ENCODE measurements at places on chromosomes 11 and 22.

DNA sequence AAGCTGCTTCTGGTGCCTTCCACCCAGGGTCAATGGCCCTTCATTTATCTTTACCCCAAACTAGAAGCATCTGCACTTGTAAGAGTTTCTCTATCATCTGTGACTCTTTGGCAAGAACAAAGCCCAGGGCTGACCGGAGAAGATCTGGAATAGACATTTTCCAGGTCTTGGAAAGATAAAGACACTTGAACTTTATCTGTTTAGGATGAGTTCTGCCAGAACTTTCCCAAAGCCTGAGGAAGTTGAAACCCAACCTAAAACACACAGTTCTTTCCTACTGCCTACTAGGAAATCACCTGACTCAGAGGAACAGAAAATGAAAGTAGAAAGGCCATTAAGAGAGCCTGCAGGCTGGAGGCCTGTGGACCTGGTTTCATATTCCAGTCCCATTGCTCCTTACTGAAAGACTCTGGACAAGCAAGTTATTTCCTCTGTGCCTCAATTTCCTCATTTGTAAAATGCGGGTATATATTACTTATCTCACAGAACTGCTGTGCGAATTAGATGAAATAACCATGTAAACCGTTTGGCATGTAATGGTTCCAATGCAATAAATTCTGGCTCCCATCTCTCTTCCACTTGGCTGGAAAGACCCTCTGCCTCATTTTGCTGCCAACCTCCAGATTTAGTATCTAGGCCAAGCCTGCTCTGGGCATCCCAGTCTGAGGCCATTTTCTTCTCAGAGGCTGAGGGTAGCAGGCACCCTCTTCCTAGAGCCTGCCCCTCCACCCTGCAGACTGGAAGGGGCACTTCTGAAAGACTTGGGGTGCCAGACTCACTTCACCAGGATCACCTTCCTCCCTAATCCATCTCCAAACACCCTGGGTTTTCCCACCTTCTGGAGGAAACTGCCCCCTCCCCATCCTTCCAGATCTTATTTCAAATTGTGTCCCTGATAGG lies 1.2 kb downstream of the UBE2L6 start:
- peak; percentile 46 for DNase-seq

DNA sequence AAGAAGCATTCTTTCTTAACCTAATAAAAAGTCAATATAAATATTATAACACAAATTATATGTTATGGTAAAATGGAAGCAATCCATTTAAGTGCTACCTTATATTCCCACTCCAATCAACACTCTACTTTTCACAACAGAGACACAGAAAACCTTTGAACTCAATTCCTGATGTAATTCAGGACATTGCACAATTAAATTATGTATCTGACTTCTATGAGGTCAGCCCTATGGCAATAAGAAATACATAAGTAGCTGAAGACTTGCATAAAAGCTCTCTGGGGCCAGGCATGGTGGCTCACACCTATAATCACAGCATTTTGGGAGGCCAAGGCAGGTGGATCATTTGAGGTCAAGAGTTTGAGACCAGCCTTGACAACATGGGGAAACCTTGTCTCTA lies 6.8 kb downstream of the OR4D10 start:
- no peak for DNase-seq

GRCh38 chr11:55503449-55503848 lies 50.8 kb upstream of the OR4C15 start:
- no peak for DNase-seq

GRCh38 chr11:17558025-17558780 lies 11.1 kb downstream of the OTOG start:
- no peak for DNase-seq

GRCh38 chr11:2686360-2687222 lies 13.2 kb downstream of the KCNQ1OT1 start:
- no peak for DNase-seq

DNA sequence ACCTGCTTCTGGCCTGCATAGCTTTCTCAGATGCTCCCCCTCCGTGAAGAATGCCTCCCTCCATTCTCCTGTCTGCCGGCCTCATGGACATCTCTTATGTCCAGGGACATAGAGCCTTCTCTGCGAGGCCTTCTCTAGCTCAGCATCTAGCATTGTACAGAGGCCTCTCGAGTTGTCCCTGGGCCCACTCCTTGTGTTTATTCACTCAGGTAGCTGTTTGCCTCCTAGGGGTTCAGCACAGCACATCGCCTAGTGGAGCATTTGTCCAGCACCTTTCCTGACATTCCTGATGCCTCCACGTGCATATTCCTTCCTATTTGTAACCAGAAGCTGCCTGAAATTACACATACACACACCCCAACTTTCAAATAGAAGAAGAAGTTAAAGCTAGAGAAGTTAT lies 101.3 kb downstream of the TBC1D22A start:
- DNase-seq: no peak

- no peak for DNase-seq
These were observed 81.5 kb upstream of the TP53AIP1 start for GRCh38 chr11:129023968-129024676.

- DNase-seq: peak; percentile 44
These were observed 43.1 kb downstream of the SVIP start for GRCh38 chr11:22786475-22786874.

GRCh38 chr11:19940831-19941230 lies 219.4 kb downstream of the DBX1 start:
- DNase-seq: no peak

DNA sequence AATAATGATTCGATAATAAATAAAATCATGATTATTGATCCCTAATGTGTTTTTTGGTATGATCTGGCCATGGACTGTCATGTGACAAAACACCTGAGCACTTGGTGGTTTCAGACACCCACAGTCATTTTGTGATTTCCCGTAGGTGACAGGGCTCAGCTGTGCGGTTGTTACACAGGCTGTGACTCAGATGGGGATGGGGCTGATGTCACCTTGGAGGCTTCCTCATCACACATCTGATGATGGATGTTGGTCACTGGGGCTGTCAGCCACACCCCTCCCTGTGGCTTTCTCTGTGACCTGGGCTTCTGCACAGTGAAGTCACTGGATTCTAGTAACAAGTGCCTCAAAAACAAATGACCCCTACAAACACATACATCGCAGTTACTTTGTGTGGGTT lies 995.1 kb downstream of the BRD1 start:
- no peak for DNase-seq

Data from GM06990 (cell line).